ENCODE measurements at places on chromosomes 4 and X.

- DNase-seq = no peak
Observed at GRCh38 chr4:54226404-54227255, 2.5 kb upstream of the PDGFRA start.

GRCh38 chr4:139986689-139987501 lies 167.1 kb downstream of the MAML3 start:
- no peak for DNase-seq

DNA sequence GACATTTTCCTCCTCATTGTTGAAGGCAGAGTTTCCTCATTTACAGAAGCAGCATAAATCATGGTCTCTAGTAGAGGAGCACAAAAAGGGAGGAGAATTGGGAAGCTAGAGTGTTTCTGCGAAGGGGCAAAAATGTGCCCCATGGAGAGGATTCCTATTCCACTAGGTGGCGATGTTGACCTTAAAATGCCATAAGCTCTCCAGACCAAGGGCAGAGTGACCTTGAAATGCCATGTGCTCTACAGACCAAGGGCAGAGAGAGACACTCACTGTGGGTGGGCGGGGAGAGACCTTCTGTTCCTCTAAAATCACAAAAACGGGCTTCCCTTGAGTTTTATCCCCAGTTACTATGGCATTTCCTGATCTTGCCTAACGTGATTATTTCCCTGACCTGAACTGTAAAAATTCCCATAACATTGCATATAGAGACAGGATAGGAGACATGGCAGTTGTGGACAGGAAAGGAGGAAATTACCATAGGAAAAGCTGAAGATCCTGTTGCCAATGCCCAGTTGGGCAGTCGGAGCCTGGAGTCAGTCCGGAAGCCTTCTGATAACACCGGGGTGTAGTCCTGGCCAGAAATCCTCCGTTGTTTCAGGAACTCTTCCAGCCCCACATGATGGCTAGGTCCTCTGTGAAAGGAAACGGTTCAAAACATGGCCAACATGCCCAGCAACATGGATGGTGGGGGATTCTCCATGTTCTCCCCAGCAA lies 567.7 kb downstream of the MAGEB5 start:
- peak; percentile 51 for DNase-seq

DNA sequence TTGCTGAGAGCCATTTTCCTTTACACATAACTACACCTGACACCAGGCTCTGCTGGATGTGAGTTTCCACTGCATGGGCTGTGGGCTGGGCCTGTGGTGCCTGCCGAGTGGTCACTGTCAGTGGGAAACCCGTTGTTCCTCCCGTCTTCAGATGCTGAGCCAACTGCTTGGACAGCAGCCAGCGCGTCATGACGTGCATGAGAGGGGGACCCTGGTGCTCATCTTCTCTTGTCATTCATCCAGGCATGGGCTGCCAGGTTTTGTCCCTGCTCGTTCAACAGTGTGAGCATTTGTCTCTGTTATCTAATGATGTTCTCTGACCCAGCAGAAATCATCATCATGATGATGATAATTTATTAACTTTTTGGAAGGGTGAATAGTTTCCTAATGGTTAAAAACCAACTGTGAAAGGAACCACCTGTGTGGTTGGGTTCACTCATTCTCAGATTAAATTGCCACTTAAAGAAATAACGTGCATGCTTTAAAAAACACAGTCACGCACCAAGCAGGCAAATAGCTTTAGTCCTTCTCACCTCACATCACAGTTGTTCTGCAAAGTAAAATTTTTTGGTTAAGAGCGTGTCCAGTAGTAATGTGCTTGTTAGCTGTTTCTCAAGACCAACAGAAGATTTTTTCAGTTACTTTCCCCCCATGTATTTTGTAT lies 19.9 kb upstream of the CLDN34 start:
- DNase-seq = no peak

GRCh38 chr4:146335763-146336409 lies 121.5 kb downstream of the REELD1 start:
- DNase-seq = no peak

DNA sequence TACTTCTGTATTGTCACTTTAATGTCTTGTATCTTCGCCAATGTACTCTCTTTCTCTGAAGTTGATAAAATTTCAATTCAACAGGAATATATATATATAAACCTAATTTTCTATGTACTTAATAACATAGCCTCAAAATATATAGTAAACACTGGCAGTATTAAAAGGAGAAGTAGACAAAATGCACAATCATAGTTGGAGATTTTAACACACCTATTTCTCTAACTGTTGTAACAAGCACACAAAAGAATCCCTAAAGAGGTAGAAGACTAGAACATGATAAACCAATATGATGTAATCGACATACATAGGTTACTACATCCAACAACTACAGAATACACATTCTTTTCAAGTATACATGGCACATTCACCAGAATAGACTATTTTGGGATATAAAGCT lies 65.5 kb downstream of the ZNF81 start:
- no peak for DNase-seq

DNA sequence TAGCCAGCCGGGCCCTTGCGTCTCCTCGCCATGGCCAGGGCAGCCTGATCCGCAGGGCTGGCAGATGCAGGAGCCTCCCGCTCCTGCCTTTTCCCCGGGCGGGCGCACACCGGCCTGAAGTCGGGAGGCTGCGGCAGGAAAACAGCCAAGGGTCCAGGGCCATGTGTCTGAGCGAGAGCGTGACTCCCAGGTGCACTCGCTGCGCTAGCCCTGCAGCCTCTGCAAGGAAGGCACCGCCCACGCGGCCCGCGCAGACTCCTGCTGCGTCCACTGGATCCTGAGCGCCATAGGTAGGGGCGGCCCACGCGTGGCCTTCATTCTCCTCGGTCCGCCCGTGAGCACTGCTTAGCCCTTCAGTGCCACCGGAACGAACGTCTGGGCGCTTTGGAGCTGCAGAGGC lies 379.9 kb downstream of the TRAM1L1 start:
- DNase-seq = no peak

DNA sequence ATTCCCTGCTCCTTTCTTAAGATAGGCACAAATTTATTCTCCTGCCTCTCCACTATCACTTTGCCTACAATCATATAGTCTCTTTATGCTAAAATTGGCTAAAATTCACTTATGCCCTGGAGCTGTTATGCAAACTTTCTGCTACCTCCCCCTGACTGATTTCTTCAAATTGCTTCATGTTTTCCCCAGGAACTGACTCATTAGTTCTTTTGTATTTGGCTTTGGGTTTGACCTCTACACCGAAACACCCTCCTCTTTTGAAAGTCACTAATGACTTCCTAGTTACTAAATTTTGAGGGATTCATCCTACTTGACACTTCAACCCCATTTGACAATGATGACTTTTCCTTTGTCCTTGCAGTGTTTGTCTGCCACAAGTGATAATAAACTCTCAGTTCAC lies 222.6 kb downstream of the NDST4 start:
- DNase-seq = no peak

GRCh38 chr4:37648084-37648817 lies 37.9 kb downstream of the RELL1 start:
- peak; percentile 93 for DNase-seq

DNA sequence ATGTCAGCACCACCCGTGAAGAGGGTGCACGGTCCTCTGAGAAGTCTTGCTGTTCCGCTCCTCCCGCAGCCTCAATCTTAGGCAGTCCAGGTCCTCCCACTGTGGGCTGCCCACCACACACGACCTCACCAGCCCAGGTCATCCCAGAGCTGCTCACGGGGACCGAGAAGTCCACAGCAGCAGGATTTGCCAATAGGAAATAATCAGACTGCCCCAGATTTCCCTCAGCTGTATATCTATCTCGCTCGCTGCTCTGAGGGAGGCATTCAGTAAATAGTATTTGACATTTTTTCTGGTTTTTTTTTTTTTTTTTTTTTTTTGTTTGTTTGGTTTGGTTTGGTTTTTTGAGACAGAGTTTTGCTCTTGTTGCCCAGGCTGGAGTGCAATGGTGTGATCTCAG lies 83.8 kb downstream of the STOX2 start:
- DNase-seq = no peak

- no peak for DNase-seq
Observed at GRCh38 chr4:38050560-38051350, 90.6 kb downstream of the PTTG2 start.

DNA sequence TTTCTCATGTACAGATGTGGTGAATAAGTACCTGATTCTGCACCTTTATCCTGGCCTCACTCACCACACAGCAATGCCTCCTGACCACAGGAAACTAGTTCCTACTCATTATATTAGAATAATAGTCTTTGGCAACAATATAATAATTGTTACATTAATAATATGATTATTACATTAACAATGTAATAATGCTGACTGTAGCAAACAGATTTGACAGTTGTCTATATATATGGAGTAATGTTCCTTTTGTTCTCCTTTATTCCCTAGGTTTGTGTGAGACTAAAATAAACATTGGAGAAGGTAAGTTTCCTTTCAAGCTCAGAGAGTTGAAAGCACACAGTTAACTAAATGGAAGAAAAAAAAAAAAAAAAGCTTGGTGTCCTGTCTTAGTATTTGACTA lies 40.6 kb upstream of the NAA11 start:
- no peak for DNase-seq

- DNase-seq = peak; percentile 34
Observed at GRCh38 chr4:10032625-10033024, 11.3 kb upstream of the SLC2A9 start.

DNA sequence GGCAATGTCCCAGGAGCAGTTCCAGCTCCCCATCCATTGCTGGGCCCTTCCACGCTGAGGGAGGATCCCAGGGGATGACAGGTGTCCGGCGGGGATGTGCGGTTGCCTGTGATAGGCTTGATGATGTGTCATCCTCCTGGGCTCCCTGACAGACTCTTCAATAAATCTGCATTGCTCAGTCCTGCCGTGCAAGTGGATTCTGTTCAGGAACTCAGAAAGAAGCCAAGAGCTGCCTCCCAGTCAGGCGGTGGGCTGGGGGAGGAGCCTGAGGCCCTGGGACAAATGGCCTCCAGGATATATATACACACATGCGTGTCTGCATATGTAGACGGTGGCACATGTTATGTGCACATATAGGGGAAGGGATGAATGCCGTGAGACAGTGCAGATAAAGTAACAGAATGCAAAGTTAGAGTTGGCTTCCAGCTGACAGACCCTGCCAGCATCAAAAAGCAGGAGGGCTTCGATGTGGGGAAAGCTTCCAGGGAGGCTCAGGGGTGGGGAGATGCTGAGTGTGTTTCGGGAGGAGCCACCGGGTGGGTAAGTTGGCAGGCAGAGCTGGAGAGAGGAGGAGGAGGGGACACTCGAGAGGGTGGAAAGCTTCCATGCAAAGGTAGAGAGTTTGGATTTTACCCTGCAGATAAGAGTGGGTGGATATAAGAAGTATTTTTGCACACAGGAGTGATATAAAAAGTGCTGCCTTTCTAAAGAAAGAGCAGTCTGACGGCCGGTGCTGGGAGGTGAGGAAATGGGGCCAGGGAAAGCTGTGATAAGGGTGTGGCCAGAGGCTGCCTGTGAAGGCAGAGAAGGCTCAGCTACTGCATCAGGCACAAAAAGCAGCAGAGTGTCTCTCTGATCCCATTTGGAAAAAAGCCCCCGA lies 28.5 kb upstream of the CRMP1 start:
- DNase-seq = no peak

GRCh38 chrX:54530357-54530900 lies 410 bp downstream of the GNL3L start:
- DNase-seq = no peak

GRCh38 chrX:10259716-10260115 lies 102.9 kb downstream of the CLCN4 start:
- DNase-seq = no peak

- no peak for DNase-seq
Observed at GRCh38 chr4:186831574-186831973, 107.9 kb upstream of the FAT1 start.

DNA sequence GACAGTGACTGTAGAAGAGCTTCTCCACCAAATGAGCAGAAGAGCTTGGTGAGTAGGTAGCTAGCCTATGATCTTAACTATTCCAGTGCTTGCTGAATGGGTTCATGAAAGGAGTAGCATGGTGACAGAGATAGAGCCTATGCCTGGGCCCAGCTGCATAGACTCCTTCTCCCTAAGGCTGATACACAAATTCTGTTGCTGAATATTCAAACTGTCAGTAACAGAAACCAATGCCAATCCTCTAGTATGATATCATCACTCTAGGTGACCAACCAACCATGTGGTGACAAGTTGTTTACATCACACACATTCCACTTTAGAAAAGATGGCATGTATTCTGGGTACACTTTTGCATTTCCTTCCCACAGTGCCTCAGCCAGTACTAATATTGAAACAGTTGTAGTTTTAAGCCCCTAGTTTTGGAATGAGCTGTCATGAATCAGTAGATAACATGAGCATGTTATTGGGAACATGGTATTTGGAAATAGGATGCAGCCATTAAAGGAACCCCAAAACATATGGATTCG lies 103.4 kb upstream of the GRXCR1 start:
- no peak for DNase-seq

DNA sequence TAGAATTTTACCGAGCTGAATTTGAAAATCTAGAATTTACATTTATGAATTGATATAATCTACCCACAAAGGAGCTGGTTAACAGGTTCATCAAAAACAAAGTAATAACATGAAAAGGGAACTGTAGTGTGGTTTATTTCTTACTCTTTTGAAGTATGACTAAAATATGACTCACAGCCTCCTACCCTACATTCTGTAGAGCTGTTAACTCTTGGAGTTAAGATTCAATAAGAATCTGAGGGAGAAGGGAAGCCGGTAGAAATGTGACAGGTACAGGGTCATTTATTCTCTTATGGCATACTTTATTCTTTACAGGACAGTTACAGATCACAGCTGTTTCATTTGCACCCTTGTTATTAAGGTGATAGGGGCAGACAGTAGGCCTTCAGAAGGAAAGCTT lies 132.2 kb upstream of the FAM47B start:
- peak; percentile 21 for DNase-seq

- DNase-seq = no peak
Observed at GRCh38 chrX:100611951-100612350, 24.7 kb downstream of the TSPAN6 start.

GRCh38 chr4:8117278-8117682 lies 41.3 kb downstream of the ABLIM2 start:
- peak; percentile 81 for DNase-seq

GRCh38 chrX:41116948-41117347 lies 31.7 kb downstream of the USP9X start:
- DNase-seq = no peak

DNA sequence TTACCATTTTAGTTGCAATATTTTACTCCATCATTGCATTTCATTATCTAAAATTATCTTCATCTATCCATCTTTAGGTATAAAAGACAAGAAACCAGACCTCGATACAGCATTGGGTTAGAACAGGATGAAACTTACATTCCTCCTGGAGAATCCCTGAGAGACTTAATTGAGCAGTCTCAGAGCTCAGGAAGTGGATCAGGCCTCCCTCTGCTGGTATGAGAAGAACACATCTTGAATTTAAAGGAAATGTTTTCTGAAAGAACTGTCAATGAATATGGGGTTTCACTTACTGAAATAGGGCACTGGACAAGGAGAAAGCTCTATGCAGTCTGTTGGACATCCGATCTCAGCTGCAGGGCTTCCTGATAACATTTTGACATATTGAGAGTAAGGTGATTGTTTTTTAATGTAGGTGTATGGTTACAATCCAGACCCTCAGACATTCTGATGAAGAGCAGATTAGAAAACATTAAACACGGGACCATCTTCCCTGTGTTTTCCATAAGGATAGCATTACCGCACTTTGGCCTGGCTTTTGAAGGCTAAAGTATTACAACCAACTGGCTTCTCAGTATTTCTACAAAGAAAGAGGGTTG lies 367.2 kb downstream of the BMPR1B start:
- DNase-seq = peak; percentile 80

GRCh38 chrX:139559383-139560042 lies 29.0 kb downstream of the F9 start:
- peak; percentile 77 for DNase-seq

GRCh38 chrX:519741-520140 lies 110.8 kb upstream of the SHOX start:
- DNase-seq = no peak

- DNase-seq = no peak
Observed at GRCh38 chrX:19746919-19747651, 140.3 kb downstream of the SH3KBP1 start.

Data from HT-29 (cell line).